M059J (cell line): ENCODE measurements at places on chromosomes 2 and 18.

- DNase-seq: no peak
These were observed 30.5 kb downstream of the GPC1 start for GRCh38 chr2:240465765-240466578.

DNA sequence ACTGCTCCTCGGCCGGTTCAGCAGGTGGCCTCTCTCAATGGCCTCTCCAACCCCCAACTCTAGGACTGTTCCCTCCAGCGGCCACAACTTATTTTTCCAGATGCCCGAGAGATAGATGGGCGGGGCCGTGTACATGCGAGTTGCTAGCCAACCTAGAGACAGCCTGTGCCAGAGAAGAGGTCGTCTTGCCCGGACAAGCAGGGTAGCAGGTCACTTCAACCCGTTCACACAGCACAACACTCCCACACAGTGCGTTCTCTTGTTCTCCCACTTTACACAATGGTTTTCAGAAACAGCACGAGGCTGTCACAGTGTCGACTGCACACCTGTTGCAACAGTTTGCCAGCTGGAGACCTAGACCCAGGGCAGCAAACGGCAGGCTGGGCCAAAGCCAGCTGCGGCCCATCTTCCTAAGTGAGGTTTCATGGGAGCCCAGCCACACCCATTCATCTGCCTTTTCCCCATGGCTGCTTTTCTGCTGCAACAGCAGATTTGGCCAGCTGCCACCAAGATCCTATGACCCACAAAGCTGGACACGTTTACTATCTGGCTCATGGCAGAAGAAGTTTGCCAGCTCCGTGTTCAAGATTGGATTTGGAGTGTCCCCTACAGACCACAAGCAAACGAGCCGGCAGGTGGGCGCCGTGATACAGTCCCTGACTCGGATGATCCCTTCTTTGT, 7.3 kb upstream of the PRLH start:
- DNase-seq: peak; percentile 56

GRCh38 chr2:9778012-9778411, 65.3 kb upstream of the TAF1B start:
- DNase-seq: no peak

DNA sequence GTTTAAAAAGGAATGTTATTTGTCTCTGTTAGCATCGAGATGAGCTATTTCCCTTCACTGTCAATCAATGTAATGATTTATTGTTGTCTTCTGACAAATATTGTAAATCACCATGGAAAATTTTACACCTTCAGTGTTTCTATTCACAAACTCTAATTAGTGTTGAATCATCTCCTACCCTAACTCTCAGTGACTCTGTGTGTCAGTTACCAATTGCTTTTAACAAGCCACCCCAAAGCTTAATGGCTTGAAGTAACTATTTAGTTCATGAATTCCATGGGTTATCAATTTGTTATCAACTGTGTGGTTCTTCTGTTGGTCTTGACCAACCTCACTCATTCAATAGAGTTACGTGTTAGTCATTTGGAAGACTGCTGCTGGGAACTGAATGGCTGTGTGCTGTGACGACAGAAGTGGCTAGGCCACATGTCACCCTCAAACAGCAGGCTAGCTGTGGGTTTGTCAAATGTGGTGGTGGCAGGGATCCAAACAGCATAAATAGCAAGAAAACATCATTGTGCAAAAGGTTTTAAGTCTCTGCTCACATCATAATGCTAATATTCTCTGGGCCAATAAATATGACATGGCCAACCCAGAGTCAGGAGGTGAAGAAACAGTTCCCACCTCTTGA, 910.8 kb upstream of the CDH2 start:
- no peak for DNase-seq

DNA sequence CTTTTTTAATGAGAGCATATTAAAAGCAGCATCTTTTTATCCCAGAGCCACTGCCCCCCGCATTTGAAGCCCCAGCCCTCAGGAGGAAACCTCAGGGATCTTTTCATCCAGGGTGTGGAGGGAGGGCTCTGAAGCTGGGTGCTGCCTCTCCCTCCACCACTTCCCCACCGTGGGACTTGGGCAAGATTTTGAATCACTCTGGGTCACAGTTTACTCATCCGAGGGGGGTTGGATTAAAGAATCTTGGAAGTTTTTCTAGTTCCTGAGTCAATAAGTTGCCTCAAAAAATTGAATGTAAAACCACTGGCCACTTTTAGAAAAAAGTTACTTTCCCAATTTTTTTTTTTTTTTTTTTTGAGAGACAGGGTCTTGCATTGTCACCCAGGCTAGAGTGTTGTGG, 62.0 kb upstream of the ANKRD44 start:
- DNase-seq: peak; percentile 21
